ENCODE measurements at places on chromosomes 11 and 22. TPM values are rescaled to one million over a fixed set of nuclear protein-coding genes. Genes with fewer than 3 reads are reported as not detected.
A peak's percentile ranks its signal among the peaks of the same experiment; 100 is the strongest.

GRCh38 chr11:76807206-76807875 is 24.2 kb downstream of the TSKU start:
- DNase-seq, result peak; percentile 90

DNA sequence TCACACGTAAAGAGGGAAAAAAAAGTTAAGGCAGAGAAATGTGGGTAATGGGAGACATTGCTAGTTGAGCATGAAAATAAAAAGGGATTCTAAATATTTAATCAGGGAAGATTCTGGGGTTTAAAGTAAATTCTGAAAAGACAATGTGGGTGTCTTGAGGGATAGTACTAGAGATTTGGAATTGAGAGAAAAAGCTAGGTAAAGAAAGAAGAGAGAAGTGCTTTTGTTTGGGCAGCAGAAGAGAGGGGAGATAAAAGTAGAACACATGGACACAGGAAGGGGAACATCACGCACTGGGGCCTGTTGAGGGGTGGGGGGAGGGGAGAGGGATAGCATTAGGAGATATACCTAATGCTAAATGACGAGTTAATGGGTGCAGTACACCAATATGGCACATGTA is 3.5 kb upstream of the YPEL4 start:
- DNase-seq, result no peak

- DNase-seq, result no peak
Observed at GRCh38 chr11:74256378-74257133, 54.9 kb downstream of the P4HA3 start.

GRCh38 chr22:47996446-47996857 is 1234.0 kb downstream of the TBC1D22A start:
- peak; percentile 31 for DNase-seq

DNA sequence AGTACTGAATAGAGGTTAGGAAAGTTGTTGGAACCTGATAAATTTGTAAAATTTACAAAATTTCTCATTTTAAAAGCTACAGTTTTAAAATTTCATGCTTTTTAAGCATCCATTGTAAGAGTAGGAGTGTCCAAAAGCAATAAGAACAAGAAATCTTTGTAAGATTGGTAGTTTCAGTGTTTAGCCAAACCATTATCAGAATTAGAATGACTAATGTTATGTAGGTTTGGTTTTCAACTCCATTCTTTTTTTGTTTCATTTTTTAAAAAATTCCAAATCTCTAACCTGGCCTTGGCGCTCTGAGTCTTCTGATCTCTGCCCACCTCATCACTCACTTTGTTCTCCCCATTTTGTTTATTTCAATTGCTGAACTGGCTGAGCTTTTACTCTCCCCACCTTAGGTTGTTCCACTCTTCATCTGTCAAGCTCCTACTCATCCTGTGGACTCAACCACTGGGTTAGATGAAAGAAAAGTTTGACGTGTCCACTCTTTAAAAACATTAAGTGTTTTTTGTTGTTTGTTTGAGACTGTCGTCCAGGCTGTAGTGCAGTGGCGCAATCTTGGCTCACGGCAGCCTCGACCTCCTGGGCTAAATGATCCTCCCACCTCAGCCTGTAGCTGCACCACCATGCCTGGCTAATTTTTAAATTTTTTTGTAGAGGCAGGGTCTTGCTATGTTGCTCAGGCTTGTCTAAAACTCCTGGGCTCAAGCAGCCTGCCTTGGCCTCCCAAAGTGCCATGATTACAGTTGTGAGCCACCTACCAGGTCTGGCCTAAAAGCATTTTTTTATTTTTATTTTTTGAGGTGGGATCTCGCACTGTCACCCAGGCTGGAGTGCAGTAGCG is 14.0 kb downstream of the EP300 start:
- DNase-seq, result no peak

- no peak for DNase-seq
Observed at GRCh38 chr11:82234256-82234655, 499.4 kb downstream of the FAM181B start.

- DNase-seq, result no peak
Observed at GRCh38 chr11:35218956-35219355, 80.0 kb downstream of the CD44 start.

DNA sequence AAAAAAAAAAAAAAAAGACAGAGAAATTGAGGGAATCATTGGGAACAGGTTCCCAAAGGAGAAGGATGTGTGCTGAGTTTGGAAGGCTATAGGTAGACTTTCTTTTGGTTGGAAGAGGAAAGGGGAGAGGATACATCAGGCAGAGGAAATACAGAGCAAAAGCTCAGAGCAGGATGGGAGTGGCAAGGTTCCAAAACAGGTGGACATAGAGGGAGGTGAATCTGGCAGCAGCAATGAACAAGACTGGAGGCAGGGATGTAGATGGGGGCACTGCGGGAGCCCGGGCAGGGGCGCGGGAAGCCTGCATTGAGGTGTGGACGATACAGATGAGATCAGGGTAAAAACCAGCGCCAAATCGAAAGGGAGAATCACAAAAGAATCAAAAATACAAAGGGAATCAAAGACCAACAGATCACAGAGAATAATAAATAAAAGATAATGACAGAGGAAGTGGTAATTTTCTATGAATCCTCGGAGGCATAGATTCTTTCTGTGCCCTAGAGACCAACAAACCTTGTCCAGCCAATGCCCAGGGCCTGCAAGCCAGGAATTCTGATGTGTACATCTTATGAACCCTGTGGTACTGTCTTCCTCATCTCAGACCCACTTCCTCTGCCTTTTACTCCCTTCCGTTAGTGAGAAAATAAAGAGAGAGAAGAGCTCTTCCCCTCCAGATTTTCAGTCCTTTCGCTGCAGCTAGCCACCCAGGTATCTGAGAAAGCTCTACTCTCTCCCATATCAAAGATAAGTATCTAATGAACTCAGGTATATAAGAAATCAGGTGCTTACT is 70.3 kb downstream of the SLC1A2 start:
- DNase-seq, result no peak

- DNase-seq, result no peak
Observed at GRCh38 chr11:69750108-69750850, 24.9 kb downstream of the FGF4 start.

GRCh38 chr11:57069942-57070341 is 81.2 kb downstream of the OR5AK2 start:
- DNase-seq, result no peak

DNA sequence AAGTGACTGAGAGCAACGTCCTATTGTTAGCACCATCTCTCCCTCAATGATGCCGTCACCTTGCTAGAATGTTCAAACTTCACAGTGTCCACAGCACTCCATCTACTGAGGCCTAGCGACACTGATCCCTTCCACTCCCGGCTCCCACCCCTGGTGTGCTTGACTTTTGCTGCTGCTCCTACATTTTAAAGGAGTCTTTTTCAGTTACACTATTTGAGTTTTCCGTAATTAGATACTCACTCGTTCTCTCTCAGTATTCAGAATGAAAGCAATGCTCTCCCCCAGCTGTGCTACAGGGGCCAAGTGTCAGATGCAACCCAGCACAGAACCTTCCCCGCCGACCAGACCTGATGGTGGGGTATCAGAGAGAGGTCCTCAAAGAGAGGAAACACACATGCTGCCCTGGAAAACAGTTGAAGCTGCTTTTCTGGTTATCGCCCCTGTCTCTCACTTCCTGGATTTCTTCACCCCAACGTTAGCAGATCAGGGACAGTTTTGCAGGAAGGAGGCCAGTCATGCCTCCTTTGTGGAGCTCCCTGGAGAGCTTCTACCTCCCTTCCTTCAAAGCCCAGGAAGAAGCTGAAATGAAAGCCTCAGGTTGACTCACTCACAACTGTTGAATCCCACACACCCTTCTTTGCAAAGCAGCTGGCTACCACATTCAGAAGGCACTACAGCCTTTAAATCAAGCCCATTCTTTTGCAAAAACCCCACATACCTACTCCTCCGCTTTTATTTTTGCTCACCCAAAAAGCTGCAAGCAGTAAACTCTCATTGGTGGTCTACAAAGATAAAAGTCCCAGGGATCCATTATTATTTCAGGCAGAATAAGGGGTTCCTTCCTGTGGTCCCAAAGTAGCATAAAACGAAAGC is 23.5 kb downstream of the LARGE1 start:
- DNase-seq, result no peak

DNA sequence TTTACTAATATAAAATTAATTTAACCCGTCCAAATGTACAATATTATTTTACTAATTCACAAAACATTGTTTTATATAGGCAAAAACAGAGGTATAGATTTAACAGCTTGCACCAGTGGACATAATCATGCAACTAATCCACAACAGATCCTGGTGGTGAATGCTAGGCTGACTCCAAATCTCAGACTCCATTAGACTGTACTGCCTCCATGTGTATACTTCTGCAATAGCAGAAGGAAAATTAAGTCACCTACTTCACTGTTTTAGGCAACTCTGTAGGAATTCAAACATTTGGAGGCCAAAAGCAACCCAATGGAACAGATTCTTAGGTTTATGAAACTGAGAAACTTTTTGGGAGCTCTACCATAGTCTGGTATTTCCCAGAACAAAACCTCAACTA is 30.0 kb upstream of the RAB39A start:
- no peak for DNase-seq

GRCh38 chr11:114478768-114479167 is 39.5 kb downstream of the REXO2 start:
- DNase-seq, result no peak

DNA sequence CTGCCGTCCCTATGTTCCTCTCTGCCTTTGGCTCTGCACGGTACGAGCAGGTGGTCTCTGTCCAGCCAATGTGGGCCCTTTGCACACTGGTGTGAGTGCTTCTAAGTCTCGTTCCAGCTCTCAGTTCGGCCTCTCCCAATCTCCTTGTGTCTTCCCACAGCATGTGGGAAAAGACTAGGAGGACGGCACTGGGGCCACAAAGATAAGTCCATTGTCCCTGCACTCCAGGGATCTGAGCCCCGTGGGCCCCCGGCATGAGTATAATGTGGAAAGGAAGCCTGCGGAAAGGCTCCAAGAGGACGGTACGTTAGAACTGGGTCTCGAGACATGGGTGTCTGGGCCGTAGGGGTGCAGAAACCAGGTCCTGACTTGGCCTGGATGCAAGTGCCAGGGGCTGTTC is 16.4 kb downstream of the MYEOV start:
- no peak for DNase-seq

- DNase-seq, result peak; percentile 46
Observed at GRCh38 chr11:74826901-74827300, 78.3 kb downstream of the RNF169 start.

DNA sequence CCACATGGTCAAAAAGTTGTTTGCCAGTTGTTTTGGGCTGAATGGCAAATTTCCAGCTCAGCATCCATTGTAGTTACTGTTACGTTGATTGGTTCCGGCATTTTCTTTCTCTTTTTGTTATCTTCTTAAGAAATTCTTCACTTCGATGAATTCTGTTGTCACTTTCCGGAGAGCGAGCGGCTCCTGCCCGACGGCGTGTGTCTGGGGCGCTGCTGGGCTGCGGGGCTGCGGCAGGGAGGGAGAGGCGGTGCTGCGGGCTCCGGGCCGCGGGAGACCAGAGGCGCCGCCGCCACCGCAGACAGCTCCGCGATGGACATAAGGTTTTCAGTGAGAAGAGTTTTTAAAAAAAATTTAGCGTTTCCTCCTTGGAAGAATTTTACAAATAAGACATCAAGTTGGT is 117.4 kb downstream of the RRM1 start:
- no peak for DNase-seq

GRCh38 chr22:34842630-34843029 is 223.3 kb upstream of the ISX start:
- DNase-seq, result no peak

DNA sequence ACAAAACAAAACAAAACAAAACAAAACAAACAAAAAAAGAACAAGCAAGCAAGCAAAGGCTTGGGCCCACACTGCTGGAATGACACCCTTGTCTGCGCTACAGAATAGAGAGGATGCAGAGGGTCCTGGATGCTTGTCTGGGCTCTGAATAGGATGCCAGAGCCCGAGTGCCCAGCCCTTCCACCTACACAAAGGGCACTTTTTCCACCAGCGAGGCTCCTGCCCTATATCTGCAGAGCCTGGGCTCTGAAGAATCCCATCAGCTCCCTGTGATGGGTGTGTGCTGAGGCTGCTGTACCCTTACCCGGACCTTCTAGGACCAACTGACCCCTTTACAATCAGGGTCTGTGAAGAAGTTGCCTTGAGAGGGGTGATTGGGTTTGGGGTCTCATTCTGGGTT is 221.2 kb downstream of the DSCAML1 start:
- no peak for DNase-seq

- no peak for DNase-seq
Observed at GRCh38 chr22:47011131-47011858, 248.8 kb downstream of the TBC1D22A start.

DNA sequence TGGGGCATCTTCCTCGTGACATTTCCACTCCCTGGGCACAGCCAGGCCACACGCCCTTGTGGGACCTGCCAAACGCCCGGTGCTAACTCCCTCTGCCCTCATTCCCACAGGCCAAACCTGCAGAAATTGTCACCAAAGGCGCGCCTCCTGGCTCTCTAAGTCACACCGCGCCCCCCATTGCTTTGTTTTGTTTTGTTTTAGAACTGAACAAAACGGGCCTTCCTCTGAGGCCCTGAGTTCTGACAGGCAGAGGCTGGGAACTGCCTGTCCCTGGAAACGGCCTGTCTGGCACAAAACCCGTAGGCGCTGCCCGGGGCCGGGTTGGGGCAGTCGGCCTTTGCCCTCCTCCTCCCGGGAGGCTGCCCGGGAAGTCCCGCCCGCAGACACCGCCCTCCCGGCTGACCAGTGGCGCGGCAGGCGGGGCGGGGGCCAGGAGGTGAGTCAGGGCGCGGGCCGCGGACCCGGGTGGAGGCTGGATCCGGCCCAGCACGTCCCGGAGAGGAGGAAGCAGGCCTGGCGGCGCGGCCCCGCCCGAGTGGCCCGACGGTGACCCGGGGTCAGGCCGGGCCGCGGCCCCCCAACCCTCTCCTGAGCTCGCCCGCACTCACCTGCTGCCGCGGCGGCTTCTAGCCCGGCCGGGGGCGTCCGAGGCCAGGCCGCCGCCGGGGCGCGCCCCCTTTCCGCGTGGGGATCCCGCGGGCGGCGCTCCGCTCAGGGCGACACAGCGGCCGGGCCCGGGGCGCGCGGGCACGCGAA is 465 bp downstream of the SUN2 start:
- DNase-seq, result peak; percentile 89

DNA sequence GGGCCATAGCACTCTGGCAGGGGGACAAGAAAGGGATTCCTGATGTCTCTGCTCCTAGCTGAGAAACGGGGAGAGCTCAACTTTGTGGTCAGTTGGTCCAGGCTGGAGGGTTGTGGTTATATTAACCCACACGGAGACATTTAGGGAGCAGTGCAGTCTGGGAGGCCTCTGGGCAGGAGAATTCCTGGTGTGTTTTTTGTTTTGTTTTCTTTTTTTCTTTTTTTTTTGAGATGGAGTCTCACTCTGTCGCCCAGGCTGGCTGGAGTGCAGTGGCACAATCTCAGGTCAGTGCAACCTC is 88.0 kb upstream of the SHISAL1 start:
- no peak for DNase-seq

GRCh38 chr22:27318516-27318915 is 483.0 kb downstream of the MN1 start:
- no peak for DNase-seq

The FAM89B gene
- total RNA-seq, result 42.4 TPM

The SPDYC gene
- not detected for total RNA-seq

The STARD10 gene
- total RNA-seq, result 17.2 TPM

The GNAZ gene
- total RNA-seq, result 0.83 TPM

The APOBEC3F gene
- 19.8 TPM for total RNA-seq

The SHANK3 gene
- 0.17 TPM for total RNA-seq

The SMTNL1 gene
- total RNA-seq, result not detected

Data from activated CD4-positive, alpha-beta T cell treated with anti-CD3 and anti-CD28 coated beads, Interleukin-2, amount 10 ng/mL, durations not matched to agents 24 days and 14 days (primary cell).